ENCODE measurements at places on chromosomes 7 and 10.
A peak's percentile ranks its signal among the peaks of the same experiment; 100 is the strongest.

DNA sequence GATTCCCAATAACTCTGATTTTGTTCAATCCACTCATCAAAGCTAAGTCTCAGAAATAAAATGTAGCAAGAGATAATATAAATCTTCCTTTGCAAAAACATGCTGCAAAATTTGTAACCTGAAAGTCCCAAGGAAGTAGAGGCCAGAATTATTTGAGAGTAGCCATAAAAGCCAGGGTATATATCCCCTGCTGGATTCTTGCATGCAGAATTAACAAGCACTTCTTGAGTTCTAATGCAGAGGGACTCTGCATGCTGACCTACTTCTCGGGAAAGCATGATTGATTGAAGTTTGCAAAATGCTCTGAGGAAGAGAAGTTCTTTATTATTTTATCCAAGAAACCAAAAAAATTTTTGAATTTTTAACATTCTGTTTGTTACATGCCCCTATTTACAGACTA is 121.6 kb downstream of the THSD7A start:
- DNase-seq, result no peak

DNA sequence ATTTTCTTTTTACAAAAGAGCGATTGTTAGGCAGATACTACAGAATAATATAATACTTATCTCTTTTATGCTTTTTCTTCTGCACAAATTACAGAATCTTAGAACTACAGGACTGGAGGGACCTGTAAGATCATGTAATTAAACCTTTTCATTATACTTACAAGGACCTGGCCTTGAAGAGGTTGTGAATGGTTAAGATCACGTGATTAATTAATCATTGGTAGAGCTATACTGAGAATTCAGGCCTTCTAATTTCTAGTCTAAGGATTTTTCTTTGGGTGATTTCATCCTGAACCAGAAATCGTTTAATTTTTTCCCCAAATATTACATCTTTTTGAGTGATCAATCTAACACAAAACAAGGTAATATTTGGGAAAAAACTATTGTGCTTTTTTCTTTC is 163.8 kb upstream of the SLC26A5 start:
- DNase-seq, result no peak

DNA sequence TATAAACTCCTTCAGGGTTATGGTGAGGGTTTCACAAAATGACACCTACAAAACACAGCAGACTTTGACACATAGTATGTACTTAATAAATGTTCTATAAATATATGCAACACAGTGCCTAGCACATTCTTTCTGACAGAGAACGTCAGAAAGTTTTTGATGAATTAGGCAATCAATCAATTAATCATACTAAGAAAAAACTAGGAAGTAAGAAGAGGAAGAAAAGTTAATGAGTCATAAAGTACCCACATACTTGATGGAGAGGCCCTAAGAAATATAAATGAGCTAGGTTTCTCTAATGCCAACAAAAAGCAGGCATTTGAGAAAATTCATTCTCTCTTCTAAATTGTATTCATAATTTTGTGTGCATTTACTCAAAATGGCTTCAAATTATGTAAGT is 192.7 kb upstream of the VWC2 start:
- no peak for DNase-seq

DNA sequence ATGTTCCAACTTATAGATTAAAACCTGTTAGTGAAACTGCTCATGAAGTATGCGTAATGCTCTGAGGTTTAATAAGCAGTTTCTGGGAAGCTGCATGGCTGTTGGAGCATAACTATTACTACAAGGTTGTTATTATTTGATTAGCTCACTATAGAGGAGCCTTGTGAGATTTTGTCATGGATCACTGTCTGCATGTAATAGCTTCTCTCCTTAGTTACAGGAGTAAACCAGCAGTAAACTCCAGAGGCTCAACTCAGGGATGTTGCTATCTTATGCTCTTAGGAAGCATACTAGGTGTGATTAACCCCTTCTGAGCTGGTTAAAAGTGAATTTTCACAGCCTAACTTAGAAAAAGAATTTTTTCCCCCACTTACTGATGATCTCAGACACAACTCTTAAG is 63.6 kb upstream of the IFRD1 start:
- no peak for DNase-seq

DNA sequence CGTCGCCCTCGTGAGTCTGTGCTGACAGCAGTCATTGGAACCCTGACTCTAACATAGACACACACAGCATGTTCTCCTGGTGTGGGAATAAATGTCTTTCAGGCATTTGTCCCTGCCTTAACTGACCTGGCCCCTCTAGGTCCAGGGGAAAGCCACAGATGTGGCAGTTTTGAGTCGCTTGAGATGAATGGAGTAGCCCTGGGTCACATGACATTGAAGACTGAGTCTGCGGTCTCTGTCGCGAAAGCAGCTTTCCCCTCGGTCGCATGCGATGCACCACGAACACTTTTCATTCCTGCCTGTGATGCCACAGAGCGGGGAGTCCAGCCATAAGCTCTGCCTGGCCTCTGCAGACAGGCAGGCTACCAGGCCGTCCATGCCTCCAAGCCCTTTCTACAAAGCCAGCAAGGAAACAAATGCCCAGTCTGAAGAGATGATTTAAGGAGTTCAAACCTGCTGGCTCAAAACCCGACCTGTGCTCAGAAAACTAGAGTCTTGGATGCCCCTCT is 172.3 kb downstream of the WDR37 start:
- DNase-seq, result no peak

DNA sequence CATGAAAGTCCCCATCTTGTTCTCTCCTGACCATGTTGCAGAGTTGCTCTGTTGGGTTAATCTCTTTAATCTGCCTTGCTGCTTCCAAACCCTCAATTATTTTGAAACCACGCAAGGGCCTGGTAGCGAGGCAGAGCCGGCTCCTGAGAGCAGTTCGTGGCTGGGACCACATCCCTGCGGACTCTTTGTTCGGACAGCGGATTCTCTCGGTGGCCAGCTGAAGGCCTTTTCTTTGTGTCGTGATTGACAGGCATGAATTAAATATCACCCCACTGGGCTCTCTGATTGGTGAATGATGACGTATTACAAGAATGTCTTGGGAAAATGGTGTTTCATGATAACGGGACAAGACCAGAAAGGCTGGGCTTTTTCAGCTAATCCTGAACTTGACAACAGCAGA is 66.9 kb upstream of the ARHGAP21 start:
- no peak for DNase-seq

DNA sequence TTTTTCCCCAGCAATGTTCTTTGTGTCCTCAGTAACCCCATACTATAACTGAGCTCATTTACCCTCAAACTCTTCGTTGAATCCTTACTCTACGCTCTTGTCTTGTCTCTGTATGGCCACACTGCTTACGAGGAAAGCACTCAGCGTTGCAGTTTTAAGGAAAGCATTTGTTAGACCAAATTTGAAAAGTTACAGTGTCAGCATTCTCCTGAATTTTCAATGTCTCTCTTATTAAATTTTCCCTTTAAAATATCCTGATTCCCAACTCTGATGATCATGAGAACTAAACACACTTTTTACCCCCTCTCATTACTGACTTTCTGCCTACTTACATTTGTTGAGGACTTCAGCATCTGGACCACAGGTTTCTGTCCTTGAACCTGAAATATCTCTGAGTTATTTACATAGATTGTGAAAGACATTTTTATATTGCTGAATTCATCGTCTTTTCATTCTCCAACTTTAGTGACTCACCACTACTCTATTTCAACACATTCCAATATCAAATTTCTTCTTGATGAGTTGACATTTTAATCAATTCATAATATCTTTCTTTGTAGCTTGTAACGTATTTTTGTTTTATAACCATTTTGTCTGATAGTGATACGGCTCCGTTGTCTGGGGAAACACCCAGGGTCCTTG is 19.8 kb upstream of the VWDE start:
- DNase-seq, result no peak

GRCh38 chr7:81503336-81503735 is 266.5 kb downstream of the HGF start:
- no peak for DNase-seq

GRCh38 chr10:99421233-99421739 is 9.1 kb downstream of the GOT1 start:
- DNase-seq, result no peak

- DNase-seq, result no peak
Observed at GRCh38 chr10:63236113-63236935, 103.2 kb downstream of the NRBF2 start.

DNA sequence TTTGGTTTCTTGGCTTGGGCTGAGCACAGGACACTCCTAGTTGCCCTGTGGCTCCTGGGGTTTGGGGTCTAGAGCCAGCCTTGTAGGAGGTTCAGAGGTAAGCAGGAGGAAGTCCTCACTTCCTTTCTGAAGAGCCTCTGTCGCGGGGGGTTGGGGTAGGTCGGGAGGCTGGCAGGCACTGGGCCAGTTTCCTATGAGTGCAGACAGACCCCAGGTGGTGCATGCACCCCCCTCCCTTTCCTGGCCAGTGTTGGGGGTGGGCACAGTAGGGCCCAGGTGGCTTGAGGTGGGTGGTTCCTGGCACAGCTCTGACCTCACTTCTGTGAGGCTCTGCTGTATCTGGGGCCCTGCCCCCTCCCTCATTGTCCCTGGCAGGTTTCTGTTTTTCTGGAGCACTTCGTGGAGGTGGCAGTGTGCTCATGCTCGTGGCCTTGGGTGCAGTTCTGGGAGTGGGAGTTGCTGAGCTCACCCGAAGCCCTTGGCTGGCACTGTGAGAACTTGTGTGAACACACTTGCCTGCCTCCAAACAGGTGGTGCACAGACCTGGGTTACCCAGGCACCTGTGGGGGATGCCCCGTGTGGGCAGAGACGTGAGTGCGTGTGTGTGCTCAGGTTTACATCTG is 1.8 kb downstream of the PALD1 start:
- DNase-seq, result no peak

- no peak for DNase-seq
Observed at GRCh38 chr10:57506414-57507094, 761.1 kb downstream of the IPMK start.

DNA sequence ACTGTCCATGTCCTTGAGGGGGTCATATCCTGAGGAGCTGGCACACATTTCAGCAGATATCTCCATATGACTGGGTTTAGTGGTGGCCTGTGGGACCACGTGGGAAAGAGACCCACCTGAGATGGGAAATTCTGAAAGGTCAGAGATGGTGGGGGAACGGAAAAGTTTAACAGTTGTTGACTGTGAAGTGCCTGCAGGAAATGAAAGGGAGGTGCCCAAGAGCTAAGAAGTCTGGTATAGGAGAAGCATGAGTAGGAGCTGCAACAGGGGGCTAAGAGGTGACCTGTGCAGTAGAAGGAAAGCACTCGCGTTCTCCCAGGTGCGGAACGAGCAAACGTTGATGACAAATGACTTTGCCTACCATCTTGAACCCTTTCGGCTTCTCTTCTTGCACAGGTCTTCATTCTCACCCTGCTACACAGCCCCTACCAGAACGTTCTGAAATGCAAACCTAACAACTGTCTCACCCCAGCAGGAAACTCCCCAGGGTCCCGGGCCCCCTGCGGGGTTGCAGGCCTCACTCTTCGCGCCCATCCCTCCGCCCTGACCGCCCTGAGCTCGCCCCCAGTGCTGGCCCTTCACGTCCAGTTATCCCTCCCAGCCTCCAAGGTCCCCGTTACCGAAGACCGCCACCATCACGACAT is 9.8 kb upstream of the FXYD4 start:
- no peak for DNase-seq

DNA sequence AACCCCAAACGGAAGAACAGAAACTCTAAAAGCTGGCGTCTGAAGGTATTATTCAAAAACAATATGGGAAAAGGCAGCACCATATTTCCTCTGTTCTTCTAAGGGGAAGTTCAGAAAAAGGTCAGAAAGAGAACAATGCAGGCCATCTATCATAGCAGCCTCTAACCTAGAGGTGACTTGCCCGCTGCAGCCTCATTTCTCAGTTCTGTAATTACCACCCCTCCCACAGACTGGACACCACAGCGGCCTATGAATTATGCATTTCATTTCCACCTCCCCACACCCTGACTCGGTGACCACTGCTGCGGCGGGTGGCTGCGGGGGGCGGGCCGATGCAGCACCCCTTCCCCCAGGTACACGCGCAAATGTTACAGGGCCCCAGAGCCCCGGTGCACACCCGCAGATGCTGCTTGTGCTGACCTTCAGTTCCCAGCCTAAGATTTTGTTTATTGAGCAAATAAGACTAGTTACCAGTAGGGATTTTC is 125.5 kb downstream of the CLEC2L start:
- DNase-seq, result peak; percentile 12

DNA sequence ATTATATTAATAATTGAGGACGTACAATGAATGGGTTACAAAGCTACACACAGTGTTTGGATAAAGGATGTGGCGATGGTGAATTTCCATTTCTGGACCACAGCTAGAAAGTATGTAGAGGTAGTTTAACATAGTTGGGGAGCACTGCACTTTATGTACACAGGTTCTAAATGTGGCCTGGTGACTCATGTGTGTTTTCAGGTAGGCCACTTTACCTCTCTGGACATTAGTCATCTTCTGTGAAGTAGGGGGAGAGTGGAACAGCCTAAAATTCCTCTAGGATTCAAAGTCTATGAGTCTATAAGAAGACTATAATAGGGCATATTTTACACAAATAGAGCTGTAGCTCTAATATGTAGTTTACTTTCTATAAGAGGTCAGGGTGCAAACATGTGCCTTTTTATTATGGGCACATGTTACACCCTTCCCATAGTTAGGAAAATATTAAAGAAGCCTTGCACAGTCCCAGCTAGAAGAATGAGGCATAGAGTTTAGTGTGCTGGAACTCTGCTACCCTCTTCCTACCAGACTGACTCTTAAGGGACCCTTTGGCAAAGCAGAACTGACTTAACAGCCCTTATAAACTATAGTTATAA is 594.9 kb downstream of the LRMDA start:
- DNase-seq, result no peak

DNA sequence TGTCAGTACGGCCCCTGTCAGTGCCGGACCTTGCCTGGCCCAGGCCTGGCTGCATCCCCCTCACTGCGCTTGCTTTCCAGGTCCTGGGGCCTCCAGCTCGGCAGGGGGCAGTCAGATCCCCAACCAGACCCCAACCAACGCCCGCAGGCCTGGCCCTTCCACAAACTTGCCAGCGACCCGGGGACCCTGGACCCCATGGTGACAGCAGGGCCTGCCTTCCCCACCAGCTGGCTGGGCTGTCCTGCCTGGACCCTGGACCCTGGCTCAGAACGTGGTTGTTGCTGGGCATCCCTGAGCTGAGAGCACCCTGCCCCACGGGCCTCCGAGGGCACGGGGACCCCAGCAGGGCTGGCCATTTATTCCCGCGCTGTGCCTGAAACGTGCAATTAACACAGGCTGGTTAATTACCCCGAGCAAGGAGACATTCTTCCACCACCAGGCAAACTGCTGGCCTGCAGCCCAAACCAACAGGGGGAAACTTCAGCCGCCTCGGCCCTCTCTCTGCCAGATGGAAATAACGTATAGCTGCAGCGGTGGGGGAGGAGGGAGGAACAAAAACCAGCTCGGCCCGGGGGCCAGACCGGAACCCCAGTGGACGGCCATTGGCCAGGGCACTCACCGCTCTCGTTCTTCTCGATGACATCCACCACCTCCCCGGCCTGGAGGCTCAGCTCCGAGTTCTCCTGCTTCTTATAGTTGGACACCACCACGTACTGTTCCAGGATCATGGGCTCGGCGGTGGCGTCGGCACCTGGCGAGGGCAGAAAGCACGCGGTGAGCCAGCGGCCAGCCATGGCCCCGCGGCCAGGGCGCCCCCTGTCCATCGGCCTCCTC is 167.1 kb downstream of the NEURL1 start:
- DNase-seq, result peak; percentile 55
